ENCODE measurements at places on chromosomes 3 and 15. TPM values are rescaled to one million over a fixed set of nuclear protein-coding genes. Genes with fewer than 3 reads are reported as not detected.

DNA sequence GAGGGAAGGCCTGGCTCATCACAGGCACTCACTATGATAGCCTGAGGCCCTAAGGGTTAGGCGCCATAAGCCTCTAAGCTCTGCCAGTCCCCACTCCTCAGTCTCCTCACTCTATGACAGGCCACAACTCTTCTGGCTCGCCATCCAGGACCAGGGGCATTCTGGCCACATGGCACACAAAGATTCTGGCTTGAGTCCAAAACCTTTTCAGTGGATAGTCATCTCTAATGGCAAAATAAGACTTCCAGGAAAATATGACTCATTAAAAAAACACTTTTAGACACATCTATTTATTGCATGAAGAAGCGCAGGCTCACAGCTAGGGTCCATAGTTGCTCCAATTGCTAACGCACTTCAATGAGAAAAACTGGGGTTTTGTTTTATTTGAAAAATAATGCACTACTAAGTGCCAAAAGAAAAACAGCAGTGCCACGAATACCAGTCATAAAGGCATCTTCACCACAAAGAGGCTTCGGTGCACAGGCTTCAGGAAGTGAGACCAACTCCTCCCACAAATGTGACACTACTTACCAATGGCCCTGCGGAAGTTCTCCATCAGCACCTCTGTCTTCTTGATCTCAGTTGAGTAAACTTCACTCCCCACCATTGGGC lies 11.1 kb downstream of the RUVBL1 start:
- no peak for DNase-seq

- no peak for DNase-seq
Observed at GRCh38 chr3:48068886-48069285, 52.7 kb upstream of the MAP4 start.

PLA2G4F gene
- total RNA-seq, result 86.6 TPM

DNA sequence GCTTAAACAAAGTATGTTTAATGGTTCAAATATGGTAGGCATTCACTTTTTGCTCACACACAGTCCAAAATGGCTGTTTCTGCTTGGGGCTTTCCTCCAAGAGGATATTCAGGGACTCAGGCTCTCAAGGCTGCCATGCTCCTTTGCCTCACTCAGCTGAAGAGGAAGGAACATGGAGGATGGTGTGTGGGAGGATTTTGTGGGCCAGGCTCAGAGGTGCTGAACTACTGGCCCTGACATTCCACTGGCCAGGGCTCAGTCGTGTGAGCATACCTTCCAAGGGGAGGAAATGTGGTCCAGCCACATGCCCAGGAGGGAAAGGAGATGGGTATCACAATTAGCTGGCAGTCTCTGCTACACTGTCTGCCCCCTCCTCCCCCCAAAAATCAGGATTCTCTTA lies 8.7 kb downstream of the PXYLP1 start:
- DNase-seq, result no peak

DNA sequence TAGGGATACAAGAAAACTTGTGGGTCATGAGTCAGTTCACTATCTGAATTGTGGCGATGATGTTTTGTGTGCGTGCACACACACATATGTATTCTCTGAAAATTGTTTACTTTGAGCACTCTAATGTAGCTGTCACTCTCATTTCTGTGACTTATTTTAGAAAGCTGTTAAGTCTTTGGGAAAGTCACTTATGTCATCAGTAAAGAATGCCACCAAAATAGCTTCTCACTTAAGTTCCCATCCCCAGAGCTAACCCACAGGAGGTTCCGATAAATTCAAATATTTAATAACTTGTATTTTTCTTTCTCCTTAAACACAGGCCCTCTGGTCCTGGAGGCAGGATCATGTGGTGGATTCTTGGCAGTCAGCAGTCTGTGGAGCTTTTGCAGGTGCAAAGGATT lies 138.3 kb downstream of the LRIG1 start:
- DNase-seq, result no peak

PLA1A gene
- 1.0 TPM for total RNA-seq

BFSP2 gene
- total RNA-seq, result not detected

- no peak for DNase-seq
Observed at GRCh38 chr15:92473756-92474155, 80.1 kb downstream of the ST8SIA2 start.

IGDCC3 gene
- total RNA-seq, result not detected

DNA sequence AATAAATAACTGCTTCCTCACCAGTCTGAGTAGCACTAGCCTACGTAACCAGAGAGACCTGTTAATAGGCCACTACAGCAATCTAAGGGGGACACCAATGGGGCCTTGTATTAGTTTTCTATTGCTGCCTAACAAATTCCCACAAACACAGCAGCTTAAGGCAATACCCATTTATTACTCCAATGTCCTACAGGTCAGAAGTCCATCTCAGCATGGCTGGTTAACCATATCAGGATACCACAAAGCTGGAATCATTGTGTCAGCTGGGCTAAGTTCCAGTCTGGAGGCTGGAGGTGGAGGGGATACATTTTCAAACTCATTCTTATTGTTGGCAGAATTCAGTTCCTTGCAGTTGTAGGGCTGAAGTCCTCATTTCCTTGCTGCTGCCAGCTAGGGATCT lies 331.9 kb downstream of the ULK4 start:
- DNase-seq, result no peak

- DNase-seq, result no peak
Observed at GRCh38 chr3:155753038-155753639, 8.3 kb upstream of the PLCH1 start.

FEM1B gene
- 34.6 TPM for total RNA-seq

DNA sequence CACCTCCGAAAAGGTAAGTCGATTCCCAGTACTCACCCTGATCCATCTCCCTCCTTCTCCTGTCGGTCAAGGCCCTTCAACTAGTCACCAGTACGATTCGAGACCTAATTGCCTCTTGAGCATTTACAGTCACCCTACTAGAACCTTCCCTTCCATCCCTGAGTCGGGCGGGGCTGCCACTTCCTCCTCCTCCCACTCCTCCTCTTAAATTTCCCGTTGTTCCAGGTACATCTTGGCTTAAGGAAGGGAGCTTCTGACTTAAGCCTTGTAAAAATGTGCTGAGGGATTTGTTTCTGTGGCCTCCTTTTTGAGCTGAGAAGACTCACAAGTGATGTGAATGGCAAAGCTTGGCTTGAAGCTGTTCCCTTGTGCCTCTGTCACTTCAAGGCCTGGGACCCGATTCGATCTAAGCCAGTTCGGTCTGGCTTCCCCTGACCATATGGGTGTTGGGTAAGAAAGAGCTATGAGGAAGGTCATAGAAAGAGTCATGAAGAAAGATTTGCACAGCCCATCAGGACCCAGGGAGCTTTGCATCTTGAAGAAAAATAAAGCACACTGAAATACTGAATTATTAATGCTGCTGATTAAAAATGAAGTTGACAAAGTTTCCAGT lies 28.1 kb downstream of the LCMT2 start:
- DNase-seq, result no peak

DNA sequence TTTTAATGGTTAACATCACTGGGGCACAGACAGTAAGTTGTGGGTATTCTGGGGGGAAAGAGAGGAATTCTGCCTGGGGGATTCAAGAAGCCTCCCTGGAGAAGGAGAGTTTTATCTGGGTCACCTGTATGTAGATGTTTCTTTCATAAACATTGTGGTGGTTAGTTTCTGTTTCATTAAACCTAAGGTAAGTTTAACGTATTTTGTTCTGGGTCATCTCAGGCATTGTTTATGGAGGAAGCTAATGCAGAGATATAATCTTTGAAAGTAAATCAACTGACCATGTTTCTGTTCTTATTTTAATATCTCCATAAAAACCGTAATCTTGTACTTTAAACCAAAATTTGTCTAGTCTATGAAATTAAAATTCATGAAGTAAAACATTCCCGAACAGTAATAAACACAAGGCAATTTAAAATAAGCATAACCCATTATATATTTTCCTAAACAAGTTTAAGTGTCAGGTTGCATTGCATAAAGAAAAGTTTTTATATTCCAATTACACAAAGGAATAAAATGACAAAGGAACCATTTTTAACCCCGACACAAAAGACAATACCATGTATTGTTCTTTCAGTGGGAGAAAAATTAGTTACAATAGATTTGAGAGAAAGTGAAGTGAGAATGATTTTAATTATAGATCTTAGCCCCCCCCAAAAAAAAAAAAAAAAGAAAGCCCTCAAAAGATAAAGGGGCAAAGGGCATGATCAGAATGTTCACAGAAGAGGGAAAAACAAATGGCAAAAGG lies 274.6 kb upstream of the TBL1XR1 start:
- no peak for DNase-seq

DNA sequence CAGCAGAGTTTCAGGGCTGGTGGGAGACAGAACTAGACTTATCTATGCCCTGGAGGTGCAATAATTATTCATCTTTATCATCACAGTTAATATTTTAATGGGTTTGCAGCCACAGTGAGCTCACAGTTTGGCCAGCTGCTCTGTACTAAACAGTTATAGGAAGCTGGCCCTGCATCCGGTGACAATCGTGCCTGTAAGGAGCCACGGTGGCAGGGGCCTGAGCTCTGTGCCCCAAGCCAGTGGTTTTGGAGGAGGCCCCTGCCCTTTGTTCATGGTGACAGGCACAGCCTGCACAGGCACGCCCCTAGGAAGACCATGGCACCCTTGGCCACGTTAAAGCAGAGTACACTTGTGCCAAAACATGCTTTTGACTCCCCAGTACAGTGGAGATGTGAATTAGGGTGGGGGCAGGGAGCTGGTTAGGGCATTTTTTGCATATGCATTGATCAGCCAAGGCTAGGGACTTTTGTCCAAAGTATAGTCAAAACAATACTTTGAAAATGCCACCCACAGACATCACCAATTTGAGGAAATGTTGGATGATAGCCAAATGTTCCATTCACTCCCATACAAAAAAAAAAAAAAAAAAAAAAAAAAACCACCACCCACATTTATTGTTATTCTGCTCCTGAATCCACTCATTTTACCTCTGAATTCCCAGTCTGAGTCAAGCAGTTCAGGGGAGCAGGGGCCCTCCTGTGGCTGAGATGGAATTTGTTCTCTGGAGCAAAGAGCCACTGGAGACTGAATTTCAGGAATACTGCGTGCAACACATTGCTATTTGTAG lies 3.4 kb upstream of the RFTN1 start:
- DNase-seq, result no peak

- no peak for DNase-seq
Observed at GRCh38 chr3:171733561-171733960, 76.7 kb downstream of the PLD1 start.

DNA sequence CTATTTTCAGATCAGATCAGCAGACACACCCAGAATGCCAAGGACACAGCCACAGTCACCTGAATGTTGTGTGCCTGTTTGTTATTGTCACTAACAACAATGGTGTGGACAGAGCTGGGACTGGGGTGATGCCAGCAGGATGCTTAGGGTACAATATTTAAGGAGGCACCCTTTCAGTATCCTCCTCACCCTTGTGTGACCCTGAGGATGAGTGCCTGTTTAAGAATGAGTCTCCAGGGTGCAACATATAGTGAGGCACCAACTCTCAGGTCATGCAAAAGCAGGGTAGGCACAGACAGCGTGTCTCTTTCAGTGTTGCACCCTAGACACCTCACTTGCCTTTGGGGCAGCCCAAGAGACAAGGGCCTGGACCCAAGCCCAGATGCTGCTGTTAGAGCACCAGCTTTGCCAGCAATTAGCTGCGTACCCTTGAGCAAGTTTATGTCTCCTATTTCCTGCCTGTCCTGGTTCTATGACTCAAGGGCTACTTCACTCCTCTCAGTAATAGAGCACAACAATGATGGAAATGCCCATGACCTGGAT lies 122.6 kb downstream of the AQP9 start:
- DNase-seq, result no peak

PSTPIP1 gene
- 69.1 TPM for total RNA-seq
